NCI-H446 (cell line): ENCODE measurements at places on chromosomes 5 and 9.

- no peak for DNase-seq
Measured at GRCh38 chr9:98099346-98099745, 19.7 kb downstream of the TRIM14 start.

GRCh38 chr9:113516840-113517577, 53.5 kb downstream of the RGS3 start:
- DNase-seq = no peak

- no peak for DNase-seq
Measured at GRCh38 chr9:971901-972500, 4.5 kb upstream of the DMRT3 start.

- no peak for DNase-seq
Measured at GRCh38 chr9:36100532-36100931, 36.0 kb upstream of the GLIPR2 start.

DNA sequence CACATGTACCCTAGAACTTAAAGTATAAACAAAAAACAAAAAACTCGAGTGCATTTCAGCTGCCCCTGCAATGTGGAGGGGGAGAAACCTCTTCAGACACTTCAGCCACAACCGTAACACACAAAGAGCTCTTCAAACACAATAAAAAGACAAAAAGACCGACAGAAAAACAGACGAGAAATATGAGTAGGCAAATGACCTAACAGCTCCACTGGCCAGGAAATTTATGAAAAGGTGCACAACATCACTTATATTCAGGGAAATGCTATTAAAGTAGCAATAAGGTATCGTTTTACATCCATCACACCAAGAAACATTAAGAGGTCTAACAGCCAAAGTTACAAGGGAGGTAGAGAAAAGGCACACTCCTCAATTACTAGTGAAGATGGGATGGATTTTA, 6.2 kb downstream of the ZBED3 start:
- no peak for DNase-seq

GRCh38 chr9:124657516-124657915, 113.6 kb downstream of the NR6A1 start:
- no peak for DNase-seq

GRCh38 chr5:14155075-14155474, 11.9 kb downstream of the TRIO start:
- no peak for DNase-seq

GRCh38 chr5:130871346-130872086, 293.5 kb downstream of the HINT1 start:
- DNase-seq = peak; percentile 17

DNA sequence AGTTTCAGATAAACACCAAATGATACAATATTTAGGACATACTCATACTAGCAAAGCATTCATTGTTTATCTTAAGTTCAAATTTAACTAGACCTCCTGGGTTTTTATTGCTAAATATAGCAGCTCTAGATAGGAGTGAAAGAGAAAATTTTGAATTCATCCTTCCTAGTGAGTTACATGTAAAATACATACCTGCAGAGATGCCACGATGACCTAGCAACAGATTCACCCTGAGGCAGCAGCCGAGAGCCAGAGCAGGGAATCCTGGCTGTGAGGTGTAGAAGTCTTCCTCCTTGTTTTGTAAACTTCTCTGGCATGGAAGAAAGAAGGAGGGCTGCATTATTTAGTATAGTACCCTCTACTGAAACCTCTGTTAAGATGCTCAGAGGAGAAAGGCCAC, 25.9 kb upstream of the GABRP start:
- no peak for DNase-seq

GRCh38 chr9:101028346-101029314, at the start of gene PLPPR1:
PLPPR1 (plus strand) TSS chr9:101028727.
- peak; percentile 89 for DNase-seq

DNA sequence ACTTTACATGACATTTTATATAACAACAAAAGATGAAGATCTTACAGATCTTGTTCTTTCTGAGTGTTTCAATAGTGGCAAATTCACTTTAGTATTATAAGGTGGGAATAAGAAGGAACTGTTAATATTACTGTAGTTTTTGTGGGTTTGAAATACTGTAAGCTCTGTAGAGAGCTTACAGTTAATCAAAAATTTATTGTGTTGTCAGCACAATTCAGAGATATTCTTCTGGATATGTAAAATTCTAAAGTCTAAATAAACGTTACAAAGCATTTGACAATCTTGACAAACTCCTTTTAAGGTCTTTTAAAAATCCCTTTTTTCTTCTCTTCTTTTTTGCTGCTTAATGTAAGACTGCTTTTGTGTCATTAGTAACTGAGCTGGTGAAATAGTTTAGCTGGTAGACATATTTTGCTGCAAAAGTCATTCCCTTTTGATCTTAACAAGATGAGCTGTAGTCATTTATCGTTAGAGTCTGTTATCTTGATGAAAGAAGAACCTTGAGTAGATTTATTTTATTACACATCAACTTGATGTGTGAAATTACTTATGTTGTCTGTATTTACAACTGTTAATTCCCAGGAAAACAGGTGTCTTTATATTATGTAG, 186.0 kb downstream of the WDR70 start:
- DNase-seq = no peak

DNA sequence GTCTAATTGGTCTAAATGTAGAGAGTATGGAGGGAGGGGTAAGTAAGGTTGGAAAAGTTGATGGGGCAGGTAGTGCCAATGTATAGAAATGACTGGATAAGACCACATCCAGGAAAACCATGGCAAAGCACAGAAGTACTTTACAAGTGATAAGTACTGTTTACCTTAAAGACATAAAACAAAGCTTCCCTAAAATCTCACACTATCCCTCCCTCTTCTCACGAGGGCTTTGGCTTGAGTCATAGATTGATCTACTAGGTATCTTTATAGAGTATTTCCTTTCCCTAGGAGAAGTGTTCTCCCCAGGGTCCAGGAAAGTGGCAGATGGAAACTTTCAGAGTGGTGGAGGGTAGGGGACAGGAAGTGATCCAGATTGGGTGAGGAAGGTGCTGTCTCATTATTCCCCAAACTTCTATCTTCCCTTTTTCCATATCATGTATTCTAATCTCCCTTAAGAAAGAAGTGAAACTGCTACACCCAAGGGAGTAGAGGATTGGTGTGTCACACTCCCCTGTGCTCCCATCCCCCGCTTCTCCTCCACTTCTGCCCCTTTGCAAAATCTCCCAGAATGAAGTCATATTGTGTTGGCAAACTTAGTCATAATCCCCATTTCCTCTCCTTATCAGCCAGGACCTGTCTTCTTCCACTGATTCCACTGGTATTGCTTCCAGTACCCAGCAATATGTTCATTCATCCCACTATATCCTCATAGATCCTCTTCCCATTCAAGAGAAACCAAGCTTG, 14.6 kb downstream of the IL33 start:
- no peak for DNase-seq

DNA sequence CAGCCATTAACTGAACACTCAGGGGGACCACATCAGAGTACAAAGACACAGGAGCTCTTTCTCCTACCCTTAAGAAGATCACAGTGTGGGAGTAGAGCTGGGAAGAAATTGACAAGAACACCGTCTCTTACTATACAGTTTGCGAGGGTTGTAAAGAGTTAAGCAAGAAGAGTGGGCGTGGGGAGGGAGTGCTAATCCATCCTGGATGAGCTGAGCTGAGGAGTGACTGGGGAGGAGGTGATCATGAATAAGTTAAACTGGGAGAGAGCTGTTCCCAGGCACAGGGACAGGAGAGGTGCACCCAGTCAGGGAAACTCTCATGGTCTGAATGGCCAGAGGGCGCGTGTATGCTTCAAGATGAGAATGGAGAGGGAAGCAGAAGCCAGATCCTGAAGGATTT, 17.2 kb downstream of the TAF1L start:
- no peak for DNase-seq

GRCh38 chr9:19682397-19682796, 106.4 kb downstream of the SLC24A2 start:
- DNase-seq = no peak

GRCh38 chr5:4215143-4215542, 619.5 kb downstream of the IRX1 start:
- no peak for DNase-seq

DNA sequence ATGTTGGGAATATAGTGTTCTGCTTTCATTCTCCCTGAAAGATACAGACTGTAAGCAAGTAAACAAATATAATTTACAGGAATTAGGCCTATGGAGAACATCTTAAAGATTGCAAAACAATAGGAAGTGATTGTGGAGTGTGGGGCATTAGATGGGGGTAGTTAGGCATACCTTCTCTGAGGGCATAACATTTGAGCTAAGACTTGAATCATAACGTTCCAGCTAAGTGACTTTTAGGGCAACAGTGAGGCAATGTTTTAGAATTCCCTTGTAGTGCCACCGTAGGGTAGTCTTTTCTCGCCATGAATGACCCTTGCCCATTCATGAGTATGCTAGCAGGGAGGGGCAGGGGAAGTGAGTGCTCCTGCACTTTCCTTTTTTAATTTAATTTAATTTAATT, 173.3 kb downstream of the SPATA31D1 start:
- no peak for DNase-seq

DNA sequence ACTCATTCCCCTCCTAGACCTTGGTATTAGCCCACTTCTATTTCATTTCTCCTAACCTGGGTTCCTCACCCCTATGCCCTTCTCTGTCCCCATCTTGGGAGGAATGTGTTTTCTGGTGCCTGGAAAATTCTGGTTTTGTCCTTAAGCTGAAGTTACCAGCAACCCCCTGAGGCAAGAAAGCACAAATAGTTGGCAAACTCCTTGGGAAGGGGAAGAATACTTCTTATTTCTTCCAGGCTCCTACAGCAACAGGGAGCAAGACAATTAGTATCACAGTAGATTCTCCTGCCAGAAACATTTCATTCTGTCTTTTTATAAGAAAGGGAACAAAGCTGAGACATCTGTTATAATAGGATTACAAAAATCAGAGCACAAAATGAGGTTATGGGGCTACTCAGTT, 142.5 kb downstream of the SNCAIP start:
- DNase-seq = no peak

- DNase-seq = no peak
Measured at GRCh38 chr5:418162-419121, 24.5 kb upstream of the EXOC3 start.

- DNase-seq = no peak
Measured at GRCh38 chr5:98791898-98792580, 18.6 kb downstream of the RGMB start.

DNA sequence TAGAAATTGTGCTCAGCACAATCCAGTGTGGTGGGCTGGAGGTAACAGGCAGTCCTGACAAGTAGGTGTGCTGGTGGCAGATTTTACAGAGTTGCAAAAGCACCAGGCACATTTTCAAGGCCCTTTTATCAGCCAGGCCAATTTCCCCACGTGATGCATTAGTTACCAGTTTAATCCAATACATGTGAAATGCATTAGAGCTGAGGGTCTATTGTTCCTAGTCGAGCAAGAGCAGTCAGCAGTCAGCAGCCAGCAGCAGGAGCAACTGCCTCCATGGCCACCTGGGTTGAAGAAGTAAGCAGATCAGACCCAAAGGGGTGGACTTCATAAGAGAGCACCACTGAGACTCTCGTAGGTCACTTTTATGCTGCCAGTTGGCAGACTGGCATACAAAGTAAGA, 76.7 kb downstream of the EPB41L4A start:
- no peak for DNase-seq

DNA sequence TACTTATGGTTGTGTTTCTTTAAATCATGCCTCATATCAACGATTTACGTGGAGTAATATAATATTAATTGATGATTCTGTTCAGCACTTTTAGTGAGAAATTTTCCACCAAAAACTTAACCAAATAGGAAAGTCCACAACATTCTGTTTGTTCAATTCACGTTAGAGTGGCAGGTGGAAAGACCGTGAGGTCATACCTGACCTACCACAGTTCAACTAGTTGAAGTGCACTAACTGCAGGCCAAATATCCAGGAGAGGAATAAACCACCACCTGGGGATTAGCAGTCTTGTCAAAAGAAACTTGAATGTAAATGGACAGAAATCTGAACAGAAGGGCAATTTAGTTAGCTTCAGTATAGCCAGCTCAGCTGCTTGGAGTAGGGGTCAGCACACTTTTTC, 577.7 kb downstream of the KIF4B start:
- no peak for DNase-seq

DNA sequence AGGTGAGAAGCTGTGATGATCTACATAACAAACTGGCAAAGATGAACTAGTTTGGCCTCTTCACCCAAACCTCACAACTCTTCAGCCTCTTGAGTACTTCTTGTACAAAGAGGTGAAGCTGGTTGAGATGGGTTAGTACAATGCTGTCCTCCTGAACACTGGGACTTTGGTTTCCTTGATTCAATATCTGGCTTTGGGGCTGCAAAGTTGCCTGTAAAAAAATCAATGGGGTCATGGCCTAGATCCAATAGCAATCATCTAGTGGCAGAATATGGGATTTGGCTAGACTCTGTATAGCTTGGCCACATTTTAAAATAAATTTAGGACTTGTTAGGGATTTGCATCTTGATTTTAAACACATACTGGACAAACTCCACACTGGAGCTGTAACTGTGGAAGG, 179.1 kb downstream of the ADAMTS12 start:
- no peak for DNase-seq

- DNase-seq = no peak
Measured at GRCh38 chr5:174617285-174617684, 107.1 kb upstream of the MSX2 start.

GRCh38 chr9:134236001-134236421, 71.6 kb upstream of the RNU6ATAC start:
- DNase-seq = no peak

- DNase-seq = no peak
Measured at GRCh38 chr5:71882826-71883741, 164.0 kb downstream of the CARTPT start.

GRCh38 chr5:123000731-123001130, 35.8 kb downstream of the PPIC start:
- DNase-seq = peak; percentile 26

GRCh38 chr5:394671-395155, 48.3 kb upstream of the EXOC3 start:
- DNase-seq = no peak
